Psoas muscle (tissue), 8 donors: ENCODE measurements at places on chromosomes 11 and 22. TPM values are rescaled to one million over a fixed set of nuclear protein-coding genes. Genes with fewer than 3 reads are reported as not detected.

APOA5 gene
- not detected for total RNA-seq

PHLDA2 gene
- total RNA-seq: 1.1 TPM

CENPM gene
- not detected for total RNA-seq

OR2AG2 gene
- not detected for total RNA-seq

GRCh38 chr11:2781408-2782274, 81.8 kb upstream of the KCNQ1OT1 start:
- peaks cover 21% of the 10 kb centered on the region for H3K4me1 ChIP-seq
- no peak for DNase-seq
- no peaks in the 10 kb centered on the region for H3K36me3 ChIP-seq
- H3K4me3 ChIP-seq: no peak overlapping the region
- no peaks in the 10 kb centered on the region for H3K27me3 ChIP-seq

DNA sequence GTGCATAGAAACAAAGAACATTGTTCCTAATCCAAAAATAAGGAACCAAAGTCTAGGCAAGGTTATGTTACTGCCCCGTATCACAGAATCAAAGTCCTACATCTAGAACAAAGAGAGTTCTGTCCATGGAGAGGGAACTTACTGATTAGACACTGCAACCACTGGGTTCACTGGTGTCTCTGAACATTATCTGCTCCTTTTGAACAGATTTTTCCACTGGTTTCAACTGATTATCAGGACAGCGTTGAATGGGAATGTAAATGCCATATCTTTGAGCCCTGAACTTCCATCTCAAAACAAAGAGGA, 20.1 kb upstream of the OR8D2 start:
- no peaks in the 10 kb centered on the region for H3K4me1 ChIP-seq
- H3K27ac ChIP-seq: no peak overlapping the region
- DNase-seq: no peak
- no peak overlapping the region for H3K4me3 ChIP-seq
- H3K36me3 ChIP-seq: no peaks in the 10 kb centered on the region

DNA sequence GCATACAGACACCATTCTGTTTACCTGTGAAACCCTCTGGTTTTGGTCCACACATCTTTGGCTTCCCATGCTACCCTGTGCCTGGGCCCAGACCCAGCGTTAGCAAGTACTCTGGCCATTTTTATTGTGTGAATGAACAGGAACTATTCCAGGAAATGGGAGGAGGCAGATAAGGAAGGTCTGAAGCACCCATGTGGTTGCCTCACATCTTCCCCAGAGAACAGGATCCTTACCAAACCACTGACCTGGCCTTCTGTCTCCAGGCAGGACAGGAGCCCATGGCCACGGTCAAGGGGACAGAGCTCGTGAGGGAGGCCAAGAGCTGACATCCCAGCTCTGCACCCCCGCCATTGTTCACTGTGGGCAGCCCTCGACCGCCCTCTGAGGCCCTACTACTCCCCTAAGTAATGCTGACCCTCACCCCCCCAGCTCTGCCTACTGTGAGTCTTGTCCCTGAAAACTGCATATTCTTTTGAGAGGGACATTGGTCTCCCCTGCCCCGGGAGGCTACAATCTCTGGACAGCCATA, 97.7 kb upstream of the TP53I11 start:
- no peak for DNase-seq
- H3K27me3 ChIP-seq: no peaks in the 10 kb centered on the region
- H3K4me1 ChIP-seq: peaks cover 24% of the 10 kb centered on the region
- no peaks in the 10 kb centered on the region for H3K36me3 ChIP-seq

DNA sequence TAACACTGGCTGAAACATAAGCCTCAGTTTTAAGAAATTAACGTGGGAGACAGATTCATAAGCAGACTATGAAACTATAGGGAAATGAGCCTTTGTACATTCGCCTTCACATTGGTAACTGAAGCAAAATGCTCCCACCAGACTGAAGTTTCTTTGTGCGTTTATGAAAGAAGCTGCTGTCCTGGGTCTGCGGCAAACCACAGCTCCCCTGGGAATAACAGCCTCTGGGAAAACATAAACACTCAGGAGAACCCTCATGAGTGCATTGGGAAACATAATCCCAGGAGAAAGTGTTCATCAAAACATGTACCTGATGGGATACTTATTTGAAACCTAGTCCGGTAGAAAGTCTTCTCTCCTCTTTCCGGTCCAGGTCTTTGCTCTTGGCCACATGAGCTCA, 193.1 kb upstream of the LARGE1 start:
- no peaks in the 10 kb centered on the region for H3K27me3 ChIP-seq
- H3K4me3 ChIP-seq: no peak overlapping the region
- no peaks in the 10 kb centered on the region for H3K4me1 ChIP-seq
- no peak overlapping the region for H3K27ac ChIP-seq
- H3K36me3 ChIP-seq: no peaks in the 10 kb centered on the region
- no peak for DNase-seq

DNA sequence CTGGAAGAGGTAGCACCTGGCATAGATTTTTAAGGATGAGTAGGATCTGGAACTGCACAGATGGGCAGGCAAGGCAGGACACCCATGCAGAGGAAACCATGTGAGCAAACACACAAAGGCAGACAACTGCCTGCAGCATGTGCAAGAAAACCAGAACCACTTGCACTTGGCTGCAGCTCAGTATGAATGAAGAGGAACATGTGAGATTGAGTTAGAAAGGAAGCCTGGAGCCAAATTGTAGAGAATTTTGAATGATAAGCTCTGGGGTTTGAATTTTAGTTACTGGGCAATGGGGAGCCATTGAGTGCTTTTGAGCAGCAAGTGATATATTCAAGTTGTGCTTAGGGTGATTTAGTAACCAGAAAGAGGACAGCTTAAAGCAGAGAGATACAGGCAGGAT, 583.4 kb downstream of the SOX6 start:
- no peaks in the 10 kb centered on the region for H3K27me3 ChIP-seq
- no peak overlapping the region for H3K4me3 ChIP-seq
- peaks cover 9% of the 10 kb centered on the region for H3K4me1 ChIP-seq
- no peak for DNase-seq
